ENCODE measurements at places on chromosomes 13 and 19. TPM values are rescaled to one million over a fixed set of nuclear protein-coding genes. Genes with fewer than 3 reads are reported as not detected.
A peak's percentile ranks its signal among the peaks of the same experiment; 100 is the strongest.

GRCh38 chr19:55206664-55207500, 2.4 kb downstream of the PTPRH start:
- peak; percentile 95 for DNase-seq

GRCh38 chr19:38245826-38246498, 10.2 kb downstream of the PPP1R14A start:
- no peak for DNase-seq

DNA sequence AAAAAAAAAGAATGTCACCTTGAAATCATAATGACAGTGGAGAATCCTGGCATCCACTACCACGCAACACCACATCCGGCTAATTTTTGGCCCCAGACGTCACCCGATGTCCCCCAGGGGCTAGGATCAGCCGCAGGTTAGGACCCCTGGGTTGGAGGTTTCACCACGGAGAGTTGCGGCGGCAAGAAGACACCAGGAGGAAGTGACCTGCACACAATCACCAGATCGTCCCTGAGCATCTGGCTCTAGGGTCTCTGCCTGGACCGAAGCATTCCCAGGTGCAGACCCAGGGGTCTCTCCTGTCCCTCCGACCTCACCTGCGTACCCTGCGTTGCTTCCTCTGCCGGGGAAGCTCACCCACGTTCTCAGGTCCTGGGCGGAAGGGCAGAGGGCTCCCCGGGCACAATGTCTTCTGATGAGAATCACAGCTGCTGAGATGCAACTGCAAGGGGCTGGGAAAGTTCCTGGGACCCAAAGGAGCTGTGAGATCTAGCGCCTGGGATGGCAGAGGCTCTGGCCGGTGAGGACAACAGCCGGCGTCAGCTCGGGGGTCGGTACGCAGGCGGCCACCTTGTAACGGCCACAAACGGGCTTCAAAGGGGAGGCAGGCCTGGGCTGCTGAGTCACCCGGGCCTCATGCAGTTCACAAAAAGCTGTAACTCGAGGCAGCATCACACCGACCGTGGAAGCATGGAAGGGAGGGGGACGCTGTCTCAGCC, 111.2 kb downstream of the GADD45B start:
- DNase-seq = no peak

- DNase-seq = no peak
These were observed 55.7 kb downstream of the MRPL57 start for GRCh38 chr13:21232196-21232595.

DNA sequence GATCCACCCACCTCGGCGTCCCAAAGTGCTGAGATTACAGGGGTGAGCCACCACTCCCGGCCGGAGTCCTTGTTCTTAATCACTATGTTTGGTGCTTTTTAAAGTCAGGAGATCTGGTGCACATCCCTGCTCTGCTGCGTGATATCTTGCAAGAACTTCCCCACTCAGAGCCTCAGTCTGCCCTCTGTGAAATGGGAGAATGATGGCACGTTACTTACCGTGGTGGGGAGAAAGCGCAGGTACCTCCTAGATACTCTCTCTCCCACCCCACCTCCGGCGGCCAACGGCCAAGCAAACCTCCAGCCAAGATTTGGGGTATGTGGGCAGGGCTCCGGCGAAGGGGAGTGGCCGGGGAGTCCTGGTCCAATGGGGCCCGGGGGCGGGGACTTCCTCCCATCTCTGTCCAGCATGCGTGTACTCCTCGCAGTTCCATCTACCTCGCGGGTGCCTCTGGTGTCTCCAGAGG, at the start of gene RYR1:
TSS of gene RYR1 (plus strand) at position 424 of the 466 bp plus-strand sequence. CDS start 139 bp downstream, outside the sequence.
- no peak for DNase-seq

GRCh38 chr13:91946498-91947070, 548.2 kb downstream of the GPC5 start:
- DNase-seq = no peak

DNA sequence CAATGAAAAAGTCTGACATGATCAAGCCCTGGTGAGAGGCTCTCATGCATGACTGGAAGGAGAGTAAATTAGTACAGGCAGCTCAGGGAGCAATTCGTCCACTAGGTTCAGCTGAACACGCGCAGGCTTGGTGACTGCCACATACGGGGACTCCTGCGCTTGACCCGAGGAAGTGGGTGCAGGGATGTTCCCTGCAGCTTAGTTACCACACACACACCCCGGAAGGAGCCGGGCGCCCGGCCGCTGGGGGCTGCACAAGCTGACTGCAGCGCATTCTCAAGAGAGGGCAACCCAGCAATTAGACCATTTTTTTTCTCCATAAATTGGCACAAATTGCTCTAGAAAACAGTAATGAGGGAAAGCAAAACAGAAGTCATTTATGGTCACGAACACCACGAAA, 23.0 kb upstream of the MIER2 start:
- DNase-seq = no peak

DNA sequence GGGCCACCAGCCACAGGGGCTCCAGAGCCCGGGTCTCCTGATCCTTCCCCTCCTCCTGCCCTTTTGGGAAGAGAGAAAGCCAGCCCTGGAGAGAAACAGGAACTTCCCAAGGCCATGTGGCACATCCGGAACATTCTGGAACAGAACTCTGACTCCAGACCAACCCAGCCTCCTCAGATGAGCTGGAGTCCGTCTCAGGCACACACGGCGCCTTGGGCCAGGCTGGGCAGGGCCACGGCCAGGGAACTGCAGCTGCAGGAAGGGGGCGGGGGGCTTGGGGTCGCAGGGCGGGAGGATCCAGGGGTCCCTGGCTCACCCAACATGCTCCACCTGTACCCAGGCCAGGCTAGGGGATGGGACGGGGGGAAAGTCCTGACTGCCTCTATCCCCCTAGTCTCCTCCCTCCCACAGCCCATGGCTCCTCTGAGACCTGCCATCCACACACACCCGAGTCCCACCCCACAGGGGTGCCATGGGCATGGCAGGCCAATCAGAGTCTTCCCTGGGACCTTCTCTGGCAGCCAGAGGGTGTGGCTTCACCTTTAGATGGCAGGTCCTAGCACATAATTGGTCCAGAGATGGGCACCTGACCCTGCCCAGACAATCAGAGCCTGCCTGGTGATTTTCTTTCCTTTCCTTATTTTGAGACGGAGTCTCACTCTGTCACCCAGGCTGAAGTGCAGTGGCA, 22.9 kb downstream of the SBNO2 start:
- DNase-seq = no peak

Gene PLIN5
- 4.3 TPM for total RNA-seq

Gene RASIP1
- 1.3 TPM for total RNA-seq

Gene C19orf81
- total RNA-seq = not detected

Gene LILRB4
- not detected for total RNA-seq

Gene TSKS
- not detected for total RNA-seq
